NB4 (cell line): ENCODE measurements at places on chromosomes 16 and 17.
A peak's percentile ranks its signal among the peaks of the same experiment; 100 is the strongest.

DNA sequence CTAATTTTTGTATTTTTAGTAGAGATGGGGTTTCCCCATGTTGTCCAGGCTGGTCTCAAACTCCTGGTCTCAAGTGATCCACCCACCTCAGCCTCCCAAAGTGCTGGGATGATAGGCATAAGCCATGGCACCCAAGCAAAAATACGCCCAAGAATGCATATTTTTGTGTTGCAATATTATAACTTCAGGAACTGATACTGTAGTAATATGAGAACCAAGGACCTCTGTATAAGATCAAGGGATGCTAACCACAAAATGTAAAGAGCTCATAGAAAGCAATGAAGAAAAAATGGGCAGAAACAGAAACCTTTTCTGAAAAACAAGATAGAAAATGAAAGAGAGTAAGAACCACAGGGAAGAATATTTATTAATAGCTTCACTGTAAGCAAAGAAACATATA is 183.6 kb upstream of the RPL38 start:
- no peak for DNase-seq

DNA sequence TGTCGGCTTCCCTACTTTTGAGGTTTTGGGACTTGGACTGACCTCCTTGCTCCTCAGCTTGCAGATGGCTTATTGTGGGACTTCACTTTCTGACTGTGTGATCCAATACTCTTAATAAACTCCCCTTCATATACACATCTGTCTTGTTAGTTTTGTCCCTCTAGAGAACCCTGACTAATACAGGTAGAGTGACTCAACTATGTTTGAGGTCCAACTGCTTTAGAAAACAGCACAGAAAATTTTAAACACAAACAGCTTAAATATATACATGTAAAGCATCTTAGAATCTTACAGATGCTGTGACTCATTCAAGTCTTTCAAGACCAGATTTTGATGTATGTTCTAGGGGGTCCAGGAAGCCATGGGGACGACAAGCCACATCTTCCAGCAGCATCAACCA is 11.7 kb downstream of the SDK2 start:
- no peak for DNase-seq

DNA sequence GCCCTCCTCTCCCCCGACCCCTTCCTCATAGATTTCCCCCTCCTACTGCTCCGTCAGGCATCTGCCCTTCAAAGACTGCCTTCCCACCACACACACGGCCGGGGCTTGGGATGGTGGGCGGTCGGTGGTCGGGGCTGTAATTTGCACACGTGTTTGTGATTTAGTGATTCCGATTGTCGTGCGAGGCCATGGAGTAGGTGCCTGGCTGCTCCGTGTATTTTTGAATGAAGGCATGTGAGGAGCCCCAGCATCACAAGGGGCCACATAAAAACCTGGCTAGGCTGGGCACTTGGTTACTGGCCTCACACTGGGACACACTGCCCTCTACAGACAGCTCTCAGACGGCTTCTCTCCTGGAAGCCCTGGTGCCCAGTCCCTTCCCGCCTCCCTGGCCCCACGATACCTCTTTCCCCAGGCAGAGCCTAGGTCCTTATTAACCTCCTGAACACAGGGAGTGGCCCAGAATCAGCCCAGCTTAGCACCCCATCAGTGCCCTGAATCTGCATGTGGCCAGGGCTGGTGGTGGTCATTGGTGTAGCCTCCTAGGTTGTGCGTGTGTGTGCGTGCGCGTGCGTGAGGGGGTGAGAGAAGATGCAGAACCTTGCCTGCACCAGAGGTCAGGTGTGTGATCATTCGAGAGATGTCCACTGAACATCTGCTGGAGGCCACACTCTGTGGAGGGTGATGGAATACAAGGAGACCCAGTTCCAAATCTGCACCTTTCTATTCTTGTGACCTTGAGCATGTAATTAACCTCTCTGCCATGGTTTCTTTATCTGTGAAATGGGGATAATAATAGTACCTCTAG is 1.3 kb upstream of the SOCS1 start:
- peak; percentile 88 for DNase-seq

DNA sequence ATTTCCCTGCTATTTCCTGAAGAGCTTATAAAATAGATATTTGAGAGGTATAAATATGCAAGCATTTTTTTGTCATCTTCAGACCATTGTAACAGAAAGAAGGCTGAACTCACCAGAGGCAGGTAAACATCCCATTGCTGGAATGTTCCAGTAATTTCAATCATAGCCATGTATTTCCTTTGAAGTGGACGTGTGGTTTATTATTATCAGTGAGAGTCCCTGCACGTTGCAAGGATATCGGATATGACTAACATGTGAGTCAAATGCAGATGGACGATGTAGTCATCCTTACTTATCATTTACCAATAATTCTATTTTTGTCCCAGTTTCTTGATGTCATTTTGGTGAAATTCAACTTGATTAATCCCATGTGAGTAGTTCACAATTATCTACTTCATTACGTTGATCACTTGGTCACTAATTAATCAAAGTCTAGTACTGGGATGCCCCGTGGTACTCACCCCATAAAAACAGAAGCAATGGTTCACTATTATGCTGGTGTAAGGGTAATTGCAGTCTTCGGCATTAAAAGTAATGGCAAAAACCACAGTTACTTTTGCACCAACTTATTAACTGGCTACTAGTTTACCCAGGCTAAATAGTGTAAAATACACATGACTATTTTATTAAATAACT is 89.5 kb downstream of the VAT1L start:
- peak; percentile 26 for DNase-seq

DNA sequence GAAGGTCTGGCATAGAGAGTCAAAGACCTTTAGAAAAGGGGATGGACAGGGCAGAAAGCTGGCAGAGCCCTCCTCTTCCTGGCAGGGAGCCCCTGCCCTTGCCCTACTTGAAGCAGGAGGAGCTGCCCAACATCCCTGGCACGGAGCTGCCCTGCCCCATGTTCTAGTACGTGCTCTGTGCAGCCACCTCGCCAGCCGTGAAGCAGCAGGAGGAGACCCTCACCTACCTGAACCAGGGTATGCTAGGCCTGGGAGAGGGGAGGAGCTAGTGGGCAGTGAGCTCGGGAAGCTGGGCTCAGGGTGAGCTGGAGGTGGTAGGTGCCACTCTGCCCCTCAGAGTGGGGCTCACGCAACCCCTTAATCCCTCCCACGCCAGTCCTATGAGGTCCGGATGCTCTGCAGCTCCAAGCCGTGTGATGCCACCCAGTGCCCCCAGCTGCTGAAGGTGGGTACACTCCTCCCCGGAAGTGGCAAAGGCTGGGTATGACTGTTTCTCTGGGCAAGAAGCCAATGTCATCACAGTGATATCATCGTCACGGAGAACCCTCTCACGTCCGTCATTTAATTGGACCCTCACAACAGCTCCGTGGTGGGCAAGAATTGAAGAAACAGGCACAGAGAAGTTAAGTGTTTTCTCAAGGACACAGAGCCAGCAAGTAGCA is 12.7 kb upstream of the STAC2 start:
- peak; percentile 40 for DNase-seq

- DNase-seq: peak; percentile 97
Observed at GRCh38 chr17:39952680-39953470, 9.9 kb upstream of the GSDMA start.

DNA sequence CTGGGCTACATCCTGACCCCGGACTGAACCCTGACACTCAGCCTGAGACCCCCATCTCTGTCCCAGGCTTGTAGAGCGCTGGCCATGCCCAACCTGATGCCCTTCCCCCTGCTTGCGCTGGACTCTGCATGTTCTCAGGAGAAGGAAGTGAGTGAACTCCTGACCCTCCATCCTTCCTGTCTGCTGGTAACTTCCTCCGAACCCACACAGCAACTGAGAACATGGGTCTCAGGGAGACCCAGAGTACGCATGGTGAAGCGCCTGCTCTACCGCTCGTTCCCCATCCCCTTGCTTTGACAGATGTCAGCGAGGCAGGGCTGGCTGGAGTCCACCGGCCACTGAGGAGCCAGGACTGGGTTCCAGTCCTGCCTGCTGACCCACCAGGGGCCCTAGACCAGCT is 6.1 kb downstream of the CAMKK1 start:
- DNase-seq: peak; percentile 53

GRCh38 chr16:25553711-25554436 is 137.9 kb upstream of the HS3ST4 start:
- no peak for DNase-seq
